ENCODE measurements at places on chromosomes 3 and 15. TPM values are rescaled to one million over a fixed set of nuclear protein-coding genes. Genes with fewer than 3 reads are reported as not detected.
A peak's percentile ranks its signal among the peaks of the same experiment; 100 is the strongest.

GRCh38 chr3:159765030-159765859 is 223.4 kb upstream of the IL12A start:
- peak; percentile 67 for DNase-seq

- DNase-seq: no peak
Measured at GRCh38 chr3:87084868-87085267, 93.9 kb upstream of the VGLL3 start.

GRCh38 chr3:16142350-16143025 is 32.0 kb upstream of the GALNT15 start:
- no peak for DNase-seq

DNA sequence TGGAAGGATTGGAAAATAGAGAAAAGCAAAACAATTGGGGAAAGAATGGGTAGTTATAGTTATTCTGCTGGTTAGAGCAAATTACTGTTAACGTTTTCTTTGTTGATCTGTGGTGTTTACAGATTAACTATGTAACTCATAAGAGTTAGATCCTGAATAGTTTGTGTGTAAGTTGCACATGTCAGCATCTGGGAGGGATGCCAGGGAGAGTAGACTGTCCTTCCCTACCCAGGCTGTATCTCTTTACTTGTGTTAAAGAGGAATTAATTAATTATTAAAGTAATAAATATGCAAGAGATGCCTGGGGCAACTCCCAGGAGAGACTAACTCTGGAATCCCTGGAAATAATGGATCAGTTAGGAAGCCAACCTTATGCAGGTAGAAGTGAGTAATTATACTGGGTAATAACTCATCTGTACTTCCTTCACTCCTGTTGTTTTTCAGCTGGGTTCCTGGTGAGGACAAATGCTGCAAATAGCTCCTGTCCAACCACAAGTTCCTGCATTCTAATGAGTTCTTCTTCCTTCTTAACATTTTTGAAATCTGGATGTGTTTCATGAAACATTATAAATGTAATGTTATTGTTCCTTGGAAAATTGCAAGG is 18.9 kb downstream of the GHRL start:
- no peak for DNase-seq

- DNase-seq: no peak
Measured at GRCh38 chr3:176631165-176631564, 566.1 kb downstream of the TBL1XR1 start.

Gene MINAR1
- 0.67 TPM for total RNA-seq

DNA sequence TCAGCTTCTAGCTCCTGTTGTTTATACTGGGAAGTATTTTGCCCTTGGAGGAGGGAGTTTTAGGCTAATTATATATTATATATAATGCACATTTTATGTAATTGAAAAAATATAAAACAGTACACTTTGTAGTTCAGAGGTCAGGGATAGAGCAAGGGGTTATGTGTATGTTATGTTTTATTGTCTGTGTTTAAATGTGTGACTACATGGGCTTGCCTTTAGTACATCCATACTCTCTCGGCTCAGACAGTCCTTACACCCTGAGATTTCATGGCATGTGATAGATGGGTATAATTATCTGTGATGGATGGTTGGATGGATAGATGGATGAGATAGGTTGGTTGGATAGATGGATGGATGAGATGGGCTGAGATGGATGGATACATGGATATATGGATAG is 17.4 kb upstream of the ST3GAL6 start:
- no peak for DNase-seq

DNA sequence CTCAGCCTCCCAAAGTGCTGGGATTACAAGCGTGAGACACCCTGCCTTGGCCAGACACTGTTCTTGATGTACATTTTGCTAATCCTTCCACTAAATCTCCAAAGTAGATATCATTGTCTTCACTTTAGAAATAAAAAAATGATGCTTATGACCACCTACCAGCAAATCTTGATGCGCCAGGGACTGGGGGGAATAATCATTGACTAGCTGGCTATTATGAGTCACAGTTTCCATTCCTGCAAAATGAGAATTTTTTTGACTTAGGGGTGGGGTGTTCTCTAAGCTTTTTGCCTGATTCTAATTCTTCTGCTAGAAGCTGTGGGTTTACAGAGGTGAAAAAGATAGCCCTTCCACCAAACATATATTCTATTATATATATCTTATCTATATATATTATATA is 17.1 kb upstream of the RFC4 start:
- no peak for DNase-seq

Gene DNAH12
- total RNA-seq: not detected

GRCh38 chr15:56724232-56724631 is 9.1 kb downstream of the ZNF280D start:
- DNase-seq: no peak

DNA sequence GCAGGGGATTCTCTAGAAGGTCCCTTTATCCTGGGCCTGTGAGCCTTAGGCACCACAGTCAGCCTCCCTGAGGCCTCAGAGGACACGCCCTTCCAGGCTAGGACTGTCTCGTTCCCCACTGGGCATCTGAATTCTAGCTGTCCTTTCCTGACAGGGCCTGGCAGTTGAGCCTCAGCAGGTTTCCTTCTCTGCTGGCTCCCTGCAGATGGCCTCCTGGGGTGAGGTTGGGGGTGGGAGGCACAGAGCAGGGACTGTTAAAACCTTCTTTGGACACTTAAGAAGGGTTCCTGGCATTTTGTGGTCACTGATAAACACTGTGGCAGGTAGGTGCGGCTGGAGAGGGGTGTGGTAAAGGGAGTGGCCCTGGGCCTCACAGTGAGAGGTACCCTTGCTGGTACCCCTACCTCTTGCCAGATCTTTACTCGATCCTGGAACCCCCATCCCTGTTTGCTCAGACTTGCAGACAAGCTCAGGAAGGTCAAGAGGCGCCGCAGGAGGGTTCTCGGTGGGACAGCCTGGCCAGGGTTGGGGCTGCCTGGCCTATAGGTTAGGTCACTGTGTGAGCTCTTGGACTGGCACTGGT is 8.5 kb downstream of the CLK3 start:
- no peak for DNase-seq

Gene ONECUT1
- total RNA-seq: 6.1 TPM

Gene CHRNA7
- total RNA-seq: 7.5 TPM

DNA sequence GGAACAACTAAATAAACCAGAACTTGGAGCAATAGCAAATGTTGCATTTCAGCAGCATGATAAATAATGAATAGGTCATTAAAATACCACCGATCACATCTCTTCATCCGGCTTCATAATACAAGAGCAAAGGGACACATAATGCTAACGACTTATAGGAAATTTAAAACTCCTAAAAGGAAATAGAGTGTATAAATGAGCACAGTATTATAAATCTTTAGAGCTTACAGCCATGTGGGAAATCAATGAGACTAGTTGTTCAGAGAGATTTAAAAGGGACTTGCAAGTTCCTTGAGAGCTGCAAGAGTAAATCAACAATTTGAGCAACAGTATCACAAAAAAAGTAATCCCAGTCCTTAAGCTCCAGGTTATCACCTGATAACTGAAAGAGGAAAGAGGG is 677.0 kb downstream of the PLOD2 start:
- no peak for DNase-seq

- no peak for DNase-seq
Measured at GRCh38 chr3:87900061-87900460, 158.7 kb downstream of the CGGBP1 start.

GRCh38 chr3:118425272-118425837 is 609.3 kb downstream of the IGSF11 start:
- no peak for DNase-seq

Gene FGD5
- total RNA-seq: 15.3 TPM

DNA sequence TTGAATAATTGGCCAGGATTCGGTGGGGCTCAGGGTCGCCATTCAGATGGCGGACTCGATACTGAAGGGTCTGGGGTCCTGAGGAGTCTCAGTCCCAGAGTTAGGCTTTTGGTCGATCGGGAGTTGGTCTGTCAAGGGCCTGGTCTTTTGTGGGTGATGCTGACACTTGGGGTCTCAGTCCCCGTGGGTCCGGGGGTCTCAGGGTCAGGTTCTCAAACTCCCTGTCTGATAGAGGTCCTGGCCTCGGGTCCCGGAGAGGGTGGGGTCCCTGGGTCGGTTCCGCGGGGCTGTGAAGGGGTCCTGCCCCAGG is 467 bp downstream of the NCKIPSD start:
- DNase-seq: no peak

DNA sequence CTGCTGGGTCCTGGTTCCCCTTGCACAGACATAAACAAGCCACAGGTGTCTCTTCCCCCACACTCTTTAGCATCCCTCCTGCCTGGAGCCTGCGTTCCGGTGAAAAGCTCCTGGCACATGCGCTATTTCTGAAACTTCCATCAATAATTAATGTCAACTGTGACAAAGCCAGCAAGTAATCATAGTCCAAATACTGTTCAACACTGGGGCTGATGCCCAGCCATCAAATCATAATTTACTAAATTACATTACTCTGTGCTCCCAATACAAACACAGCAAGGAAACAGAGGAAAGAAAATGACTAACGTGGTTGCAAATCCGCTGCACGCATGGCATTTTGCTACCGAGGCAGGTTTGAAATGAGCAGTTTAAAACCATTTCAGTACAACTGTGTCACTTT is 294.7 kb downstream of the ERC2 start:
- DNase-seq: no peak

- DNase-seq: no peak
Measured at GRCh38 chr15:92801774-92802464, 98.2 kb upstream of the CHD2 start.

- no peak for DNase-seq
Measured at GRCh38 chr15:36737430-36737891, 158.0 kb downstream of the CDIN1 start.

- no peak for DNase-seq
Measured at GRCh38 chr15:95561463-95561862, 769.0 kb upstream of the NR2F2 start.

Gene IL20RB
- 2.6 TPM for total RNA-seq

DNA sequence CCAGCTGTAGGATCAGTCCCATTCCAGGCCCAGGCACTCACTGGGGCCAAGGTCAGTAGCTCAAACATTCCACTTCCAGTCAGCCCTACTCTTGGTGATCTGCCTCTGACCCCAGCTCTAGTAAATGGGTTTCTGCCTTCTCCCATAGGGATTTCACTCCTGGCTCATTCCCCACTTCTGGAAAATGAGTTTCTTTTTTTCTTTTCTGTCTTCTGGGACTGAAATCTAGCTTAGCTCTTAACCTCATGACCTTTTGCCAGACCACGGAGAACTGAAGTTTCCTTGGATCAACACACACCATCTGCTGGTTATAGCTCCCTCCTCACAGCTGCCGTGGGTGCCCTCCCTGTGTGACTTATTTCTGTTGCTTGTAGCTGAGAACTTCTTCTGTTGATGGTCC is 21.3 kb downstream of the MME start:
- no peak for DNase-seq

DNA sequence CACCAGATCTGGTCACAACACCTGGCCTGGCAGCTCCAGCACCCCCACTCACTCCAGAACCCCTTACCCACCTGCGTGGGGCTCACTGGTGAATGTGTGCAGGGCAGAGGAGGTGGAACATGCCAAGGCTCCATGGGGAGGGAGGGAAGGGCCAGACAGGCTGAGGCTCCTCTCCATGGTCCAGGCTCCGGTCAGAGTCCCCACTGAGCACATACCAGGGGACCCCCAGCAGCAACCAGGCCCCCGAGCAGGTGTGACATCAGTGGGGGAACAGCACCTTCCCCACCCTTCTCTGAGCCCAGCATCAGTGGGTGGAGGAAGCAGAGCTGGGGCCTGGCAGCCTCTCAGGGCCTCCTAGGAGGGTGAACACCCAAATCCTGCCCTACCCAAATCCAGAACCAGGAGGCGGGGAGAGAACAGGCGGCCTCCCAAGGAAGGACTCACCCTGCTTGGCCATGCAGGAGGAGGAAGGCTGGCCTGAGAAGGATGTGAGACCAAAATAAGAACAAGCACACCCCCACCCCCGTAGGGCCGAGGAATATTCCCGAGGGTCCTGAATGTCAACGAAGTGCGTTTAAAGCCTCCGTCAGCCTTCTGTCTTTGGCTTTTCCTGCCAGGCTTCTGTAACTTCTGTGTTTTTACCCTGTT is 1.1 kb upstream of the GP9 start:
- DNase-seq: no peak

DNA sequence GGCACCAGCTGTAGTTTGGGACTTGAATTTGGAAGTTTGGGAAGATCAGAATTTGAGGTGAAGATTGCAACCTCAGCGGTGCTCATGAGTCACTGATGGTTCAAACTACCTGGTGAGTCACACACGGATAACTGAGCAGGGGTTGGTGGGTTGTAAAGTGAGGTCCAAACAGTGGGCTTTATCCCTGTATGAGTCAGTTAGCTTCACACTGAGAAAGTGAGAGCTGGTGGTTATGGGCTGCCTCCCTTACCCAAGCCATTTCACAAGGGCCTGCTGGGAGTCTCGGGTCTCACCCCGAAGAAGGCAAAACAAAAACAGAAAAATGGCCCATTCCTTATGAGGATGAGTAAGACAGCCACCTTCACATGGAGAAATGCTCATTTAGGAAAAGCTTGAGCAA is 77.0 kb downstream of the ITGA11 start:
- DNase-seq: no peak

- DNase-seq: no peak
Measured at GRCh38 chr3:115022835-115023398, 124.2 kb downstream of the ZBTB20 start.

GRCh38 chr3:126959921-126960603 is 22.9 kb upstream of the PLXNA1 start:
- DNase-seq: no peak

- no peak for DNase-seq
Measured at GRCh38 chr3:99700631-99701268, 62.4 kb downstream of the COL8A1 start.

Gene AADAC
- not detected for total RNA-seq

Gene IFT122
- total RNA-seq: 26.2 TPM

- DNase-seq: no peak
Measured at GRCh38 chr3:167876620-167877281, 141.2 kb downstream of the SERPINI1 start.

GRCh38 chr3:170054204-170054603 is 16.4 kb downstream of the GPR160 start:
- DNase-seq: peak; percentile 8

Gene ACY1
- 45.5 TPM for total RNA-seq

DNA sequence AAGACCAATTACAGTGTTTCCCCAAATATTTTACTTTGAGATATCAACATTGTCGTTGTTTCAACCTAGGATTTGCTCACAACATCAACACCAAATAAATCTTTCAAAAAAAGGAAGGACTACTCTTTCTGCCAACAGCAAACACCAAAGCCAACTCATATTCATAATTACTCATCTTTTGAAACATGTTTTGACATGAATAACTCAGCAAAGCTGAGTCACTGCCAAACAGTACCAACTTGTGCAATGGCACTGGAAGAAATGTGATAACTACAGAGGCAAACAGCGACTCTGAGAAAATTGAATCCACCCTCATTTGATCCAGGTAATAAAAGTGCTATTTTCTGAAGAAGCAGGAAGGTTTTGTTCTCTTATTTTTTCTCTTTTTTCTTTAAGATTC is 67.2 kb downstream of the PEX5L start:
- no peak for DNase-seq
